ENCODE measurements at places on chromosomes 6 and 20.

DNA sequence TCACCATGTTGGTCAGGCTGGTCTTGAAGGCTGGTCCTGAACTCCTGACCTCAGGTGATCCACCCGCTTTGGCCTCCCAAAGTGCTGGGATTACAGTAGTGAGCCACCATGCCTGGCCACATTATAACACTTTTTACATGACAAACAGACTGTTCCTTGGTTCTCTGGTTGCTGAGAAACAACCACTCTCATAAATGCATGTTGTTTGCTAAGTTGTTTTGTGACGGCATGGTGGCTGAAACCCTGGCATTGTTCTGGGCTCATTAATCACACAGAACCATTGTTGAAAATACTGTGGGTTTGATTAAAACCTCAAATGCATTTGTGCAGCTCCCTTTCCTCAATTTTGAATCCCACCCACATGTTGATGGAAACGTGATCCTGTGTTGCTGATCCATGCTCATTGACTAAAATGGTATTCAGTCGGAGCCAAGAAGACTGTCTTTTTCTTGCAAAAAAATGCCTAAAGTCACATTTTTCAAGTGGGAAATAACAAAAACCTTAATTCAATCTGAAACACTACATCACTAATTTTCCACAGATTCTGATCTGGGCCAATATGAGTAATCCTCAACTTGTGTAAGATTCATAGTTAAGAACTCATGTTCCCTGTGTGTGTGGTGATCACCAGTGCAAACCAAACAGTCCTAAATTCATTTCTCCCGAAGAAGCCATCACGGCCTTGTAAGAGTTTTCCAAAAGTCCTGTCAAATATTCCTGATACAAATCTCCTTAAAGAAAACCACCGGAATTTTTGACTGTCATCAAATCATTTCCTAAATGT, 132.8 kb downstream of the FNDC1 start:
- no peak for DNase-seq

- DNase-seq: no peak
Observed at GRCh38 chr6:150928882-150929281, 63.4 kb downstream of the MTHFD1L start.

DNA sequence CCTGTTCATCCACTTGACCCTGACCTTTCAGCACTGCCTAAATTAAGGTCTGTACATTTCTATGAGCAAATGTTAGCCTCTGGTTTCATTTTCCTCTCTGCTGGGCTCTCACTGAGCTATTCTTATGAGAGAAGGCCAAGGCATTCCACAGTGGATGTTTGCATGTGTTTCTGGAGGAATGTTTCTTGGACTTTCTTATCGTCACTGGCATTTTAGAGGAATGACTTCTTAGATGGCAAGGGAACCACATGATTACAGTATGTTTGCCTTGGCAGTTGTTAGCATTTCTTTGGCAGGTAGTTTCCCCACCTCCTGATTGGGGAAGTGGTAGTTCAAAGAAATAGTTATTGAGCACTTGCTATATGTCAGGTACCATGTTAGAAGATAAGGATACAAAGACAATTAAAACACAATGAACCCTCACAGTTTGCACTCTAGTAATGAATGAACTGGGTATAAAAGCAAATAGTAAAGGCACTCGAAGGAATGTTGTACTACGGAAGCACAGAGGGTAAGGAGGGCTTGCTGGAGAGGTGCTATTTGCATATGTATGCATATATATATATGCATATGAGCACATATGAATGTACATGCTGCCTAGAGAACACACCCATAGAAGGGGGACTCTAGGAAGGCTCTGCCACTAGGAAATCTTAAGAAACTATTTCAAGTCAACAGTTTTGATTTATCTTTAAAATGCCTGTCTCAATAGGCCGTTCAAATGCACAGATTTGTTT, 307.4 kb downstream of the EYA4 start:
- no peak for DNase-seq

GRCh38 chr6:136553166-136553787, 3.1 kb upstream of the MAP7 start:
- DNase-seq: no peak

DNA sequence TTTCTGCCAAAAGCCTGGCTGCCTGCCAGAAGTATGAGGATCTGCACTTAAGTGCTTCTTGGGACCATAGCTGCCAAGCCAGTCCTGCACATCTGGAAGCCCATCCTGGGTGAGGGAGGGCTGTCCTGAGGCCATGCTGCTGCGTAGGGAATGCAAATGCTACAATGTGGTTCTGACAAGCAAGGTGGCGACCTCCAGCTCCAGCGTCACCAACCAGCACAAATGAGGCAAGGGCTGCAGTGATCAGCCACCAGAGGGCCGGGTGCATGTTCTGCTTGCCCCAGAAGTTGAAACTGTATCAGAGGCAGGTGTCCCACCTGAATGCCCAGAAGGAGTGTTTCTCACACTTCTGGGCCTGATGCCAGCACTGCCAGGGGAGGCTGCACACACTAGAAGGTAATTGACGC, 99.1 kb upstream of the KCNQ5 start:
- no peak for DNase-seq

DNA sequence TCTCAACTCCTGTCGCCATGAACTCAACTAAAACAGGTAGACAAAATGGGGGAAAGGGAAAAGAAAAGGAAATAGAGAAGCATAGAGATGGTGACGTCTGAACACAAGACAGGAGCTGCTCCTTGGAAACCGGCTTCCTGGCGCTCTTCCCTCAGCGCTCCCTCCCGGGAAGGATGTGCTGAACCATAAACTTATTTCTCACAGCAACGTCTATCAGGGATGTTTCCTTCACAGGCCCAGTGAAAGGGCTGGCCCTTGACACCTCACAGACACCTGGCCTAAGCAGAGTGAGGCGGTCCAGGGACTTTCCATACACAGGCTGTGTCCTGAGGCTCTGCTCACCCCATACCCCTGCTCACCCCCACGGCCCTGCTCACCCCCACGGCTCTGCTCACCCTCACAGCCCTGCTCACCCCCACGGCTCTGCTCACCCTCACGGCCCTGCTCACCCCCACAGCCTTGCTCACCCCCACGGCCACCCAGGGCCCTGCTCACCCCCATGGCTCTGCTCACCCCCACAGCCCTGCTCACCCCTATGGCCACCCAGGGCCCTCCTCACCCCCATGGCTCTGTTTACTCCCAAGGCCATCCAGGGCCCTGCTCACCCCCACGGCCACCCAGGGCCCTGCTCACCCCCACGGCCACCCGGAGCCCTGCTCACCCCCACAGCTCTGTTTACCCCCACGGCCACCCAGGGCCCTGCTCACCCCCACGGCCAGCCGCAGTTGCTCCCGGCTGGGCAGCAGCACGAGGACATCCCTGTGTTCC, 653 bp downstream of the FRMD1 start:
- no peak for DNase-seq

DNA sequence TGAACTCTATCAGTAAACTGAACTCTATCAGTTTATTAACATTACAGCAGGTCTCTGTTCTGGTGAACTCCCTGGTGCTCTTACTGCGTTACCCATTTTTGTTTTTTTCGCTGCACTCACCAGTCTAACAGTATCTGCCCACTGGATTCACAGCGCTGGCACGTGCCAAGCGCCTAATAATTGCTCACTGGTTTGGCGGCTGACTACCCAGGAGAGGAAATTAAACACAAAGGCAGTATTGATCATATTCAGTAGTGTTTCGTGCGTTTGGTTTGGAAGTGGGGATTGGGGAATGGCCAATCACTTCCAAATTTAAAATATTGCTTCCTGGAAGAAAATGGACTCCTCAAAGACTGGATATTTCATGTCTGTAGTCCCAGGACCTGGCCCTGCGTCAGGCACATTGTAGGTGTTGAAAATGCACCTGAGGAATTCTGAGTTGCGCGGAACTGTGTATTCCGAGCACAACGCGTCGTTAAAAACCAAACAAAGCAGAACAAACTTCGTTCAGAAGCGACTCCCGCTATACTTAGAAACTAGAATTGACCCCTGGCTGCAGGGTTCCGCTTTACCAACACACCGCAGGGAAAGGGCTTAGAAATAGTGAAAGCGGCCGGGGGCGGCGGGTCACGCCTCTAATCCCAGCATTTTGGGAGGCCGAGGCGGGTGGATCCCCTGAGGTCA, 1.1 kb upstream of the RPS12 start:
- no peak for DNase-seq

GRCh38 chr6:85662251-85662650, 19.6 kb upstream of the SYNCRIP start:
- no peak for DNase-seq

DNA sequence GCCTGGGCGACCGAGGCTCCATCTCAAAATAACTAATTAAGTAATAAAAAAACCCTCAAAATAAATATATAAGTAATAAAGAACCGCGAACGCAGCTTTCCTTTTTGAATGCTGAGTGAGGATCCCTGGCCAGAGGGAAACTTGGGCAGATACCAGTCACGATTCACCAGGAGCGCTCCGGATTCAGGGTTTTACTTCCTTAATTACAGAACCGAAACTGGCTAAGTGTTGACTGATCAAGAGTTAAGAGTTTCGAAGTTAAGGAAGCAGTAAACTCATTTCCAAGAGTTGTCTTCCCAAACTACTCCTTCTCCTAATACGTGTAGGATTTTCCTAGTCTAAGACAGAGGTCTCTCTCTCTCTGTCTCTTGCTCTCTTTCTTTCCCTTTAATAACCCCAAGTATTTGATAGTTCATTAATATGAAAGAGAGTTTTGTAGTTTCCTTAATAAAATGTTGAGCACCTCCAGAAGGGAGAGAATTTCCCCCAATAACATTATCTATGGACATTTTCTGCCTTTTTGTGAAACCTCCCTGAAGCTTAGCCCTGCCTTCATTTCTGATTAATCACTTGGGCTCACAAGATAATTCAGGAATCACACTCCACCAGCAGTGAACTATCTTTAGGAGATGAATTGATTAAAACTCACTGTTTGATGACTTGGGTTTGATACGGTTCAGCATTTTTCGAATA, 61.4 kb upstream of the ZNF217 start:
- DNase-seq: no peak

GRCh38 chr6:156868385-156868784, 91.2 kb downstream of the ARID1B start:
- DNase-seq: no peak

DNA sequence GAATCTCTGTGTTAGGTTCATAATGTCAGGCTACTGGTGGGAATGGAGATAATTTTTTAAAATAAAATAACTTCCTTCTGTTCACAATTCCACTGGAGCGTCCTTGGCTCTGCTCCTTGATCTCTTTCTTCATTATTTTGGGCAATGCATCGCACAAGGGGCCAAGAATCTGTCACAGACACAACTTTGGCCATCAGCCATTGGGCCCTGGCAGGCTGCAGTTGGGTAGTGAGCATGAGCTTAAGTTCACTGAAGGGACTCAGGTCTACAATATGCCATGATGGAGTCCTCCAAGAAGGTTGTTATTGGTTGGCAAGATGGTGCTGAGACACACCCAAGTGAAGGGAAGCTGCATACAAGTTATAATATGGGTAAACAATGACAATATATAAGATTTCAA, 40.0 kb downstream of the CYP39A1 start:
- no peak for DNase-seq

- no peak for DNase-seq
Observed at GRCh38 chr6:165854061-165854862, 191.2 kb upstream of the PDE10A start.

- DNase-seq: peak; percentile 32
Observed at GRCh38 chr20:1952737-1953530, 40.9 kb downstream of the PDYN start.

DNA sequence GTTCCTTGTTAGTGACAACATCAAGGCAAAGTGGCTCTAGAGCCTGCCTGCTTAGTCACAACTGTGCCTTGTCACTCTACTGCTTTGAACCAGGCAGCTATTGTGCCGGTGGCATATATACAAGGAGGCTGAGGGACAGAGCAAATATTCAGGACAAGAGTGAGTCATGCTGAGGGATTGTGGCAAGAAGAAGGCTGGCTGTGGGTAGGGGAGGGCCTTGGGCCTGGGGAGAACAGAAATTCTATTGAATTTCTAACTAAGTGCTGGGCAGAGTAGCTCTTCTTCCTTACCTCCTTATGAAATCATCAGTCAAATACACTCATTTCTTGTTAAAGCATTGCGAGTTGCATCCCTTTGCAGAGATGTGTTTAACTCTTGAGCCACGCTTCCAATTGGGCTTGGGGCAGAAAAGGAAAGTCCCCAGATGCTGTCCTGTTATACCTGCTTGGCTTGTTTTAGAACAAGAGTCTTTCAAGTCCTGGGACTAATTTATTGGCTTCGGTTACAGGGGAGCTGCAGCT, 59.7 kb downstream of the PFDN4 start:
- no peak for DNase-seq

GRCh38 chr20:916125-916799, at the start of gene ANGPT4:
Gene ANGPT4, minus strand, starts transcription at chr20:916334. Its CDS starts 120 bp downstream, at chr20:916214.
- no peak for DNase-seq

DNA sequence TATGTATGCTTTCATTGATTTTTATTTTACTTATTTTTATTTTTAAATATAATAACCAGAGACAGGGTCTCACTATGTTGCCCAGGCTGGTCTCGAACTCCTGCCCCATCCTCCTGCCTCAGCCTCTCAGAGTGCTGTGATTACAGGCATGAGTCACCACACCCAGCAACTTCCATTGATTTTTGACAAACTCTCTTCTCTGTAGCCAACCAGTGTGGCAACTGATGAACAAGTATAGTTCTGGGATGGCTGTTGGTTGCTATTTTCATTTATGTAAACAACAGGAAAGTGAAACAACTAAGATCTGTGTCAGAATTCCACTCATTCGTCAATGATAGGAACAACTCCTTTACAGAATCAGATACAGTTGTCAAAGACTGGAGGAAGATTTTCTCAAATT, 356.7 kb upstream of the JARID2 start:
- DNase-seq: no peak

Data from GM12891 (cell line).